ENCODE measurements at places on chromosomes 2 and 18.

DNA sequence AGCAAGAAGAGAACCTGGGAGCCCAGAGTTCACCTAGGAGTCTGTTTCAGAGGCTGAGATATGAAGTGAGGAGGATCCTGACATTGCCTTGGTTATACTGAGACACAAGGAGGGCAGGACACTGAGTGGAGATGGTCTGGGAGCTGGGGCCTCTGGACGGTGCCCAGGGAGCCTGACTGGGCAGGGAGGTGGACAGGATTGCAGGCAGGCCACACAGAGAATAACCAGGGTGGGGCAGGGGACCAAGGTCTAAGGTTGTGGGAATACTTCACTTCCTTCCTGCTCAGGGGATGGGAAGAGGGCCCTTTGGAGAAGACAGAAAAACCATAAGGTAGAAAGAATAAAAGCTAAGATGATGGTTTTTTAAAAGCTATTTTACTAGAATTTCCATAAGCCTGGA lies 18.7 kb downstream of the EDAR start:
- no peak for ATAC-seq

- ATAC-seq: no peak
These were observed 54.0 kb upstream of the TXNDC2 start for GRCh38 chr18:9831723-9832199.

DNA sequence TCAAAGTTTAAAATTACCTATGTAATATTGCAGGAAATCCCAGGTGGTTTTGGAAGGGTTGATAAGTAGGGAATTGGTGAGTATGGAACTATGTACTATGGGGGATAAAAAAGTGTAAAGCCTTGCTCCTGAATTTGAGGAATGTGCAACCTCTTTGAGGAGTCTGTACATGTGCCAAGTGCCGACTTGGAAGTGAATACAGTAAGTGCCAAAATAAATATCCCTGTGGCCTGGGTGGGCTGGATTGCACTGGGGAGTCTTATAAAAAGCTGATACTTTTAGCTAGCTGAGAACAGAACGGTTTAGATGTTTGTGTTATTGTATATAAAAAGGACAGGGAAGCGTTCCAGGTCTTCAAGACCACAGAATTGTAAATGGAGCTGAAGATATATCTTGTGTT lies 317.1 kb upstream of the LRRTM1 start:
- ATAC-seq: no peak

GRCh38 chr18:9552616-9553015 lies 61.7 kb downstream of the PPP4R1 start:
- no peak for ATAC-seq

DNA sequence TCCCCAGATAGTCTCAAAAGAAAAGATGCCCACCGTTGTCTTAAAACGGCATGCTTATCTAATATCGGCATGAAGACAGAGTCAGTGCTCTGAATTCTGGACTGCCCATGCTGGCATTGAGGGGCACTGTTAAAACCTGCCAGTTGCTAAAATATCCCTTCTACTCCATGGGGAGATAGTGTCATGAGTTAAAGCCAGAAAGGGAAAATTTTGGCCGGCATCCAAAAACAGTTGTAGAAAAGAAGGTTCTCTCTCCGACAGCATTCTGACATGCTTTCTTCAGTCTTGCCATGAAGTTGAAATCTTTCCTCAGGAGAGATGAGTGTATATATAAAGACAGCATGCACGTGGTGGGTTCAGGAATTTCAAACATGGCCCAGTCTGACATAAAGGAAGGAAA lies 401.3 kb upstream of the PIK3C3 start:
- ATAC-seq: no peak

- no peak for ATAC-seq
These were observed 26.7 kb downstream of the GPC1 start for GRCh38 chr2:240462073-240462706.

GRCh38 chr2:149613704-149614103 lies 26.1 kb upstream of the MMADHC start:
- no peak for ATAC-seq

DNA sequence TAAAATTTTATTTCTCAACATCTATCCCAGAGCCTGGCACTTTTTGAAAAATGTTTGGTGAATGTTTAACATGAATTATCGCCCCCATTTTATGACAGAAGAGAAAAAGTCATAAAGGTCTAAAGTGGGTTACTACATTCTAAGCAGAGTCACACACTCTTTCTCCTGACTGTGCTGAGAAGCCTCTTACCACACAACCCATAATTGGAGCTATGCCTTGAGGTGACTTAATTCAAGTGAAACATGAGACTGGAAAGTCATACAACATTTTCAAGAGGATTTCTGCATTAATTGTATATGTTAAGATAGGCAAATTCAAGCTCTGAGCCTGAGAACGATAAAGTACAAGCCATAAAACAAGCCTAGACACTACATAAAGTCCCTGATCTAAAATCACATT lies 3.1 kb upstream of the DSEL start:
- no peak for ATAC-seq
